Glomerular endothelial cell (primary cell): ENCODE measurements at places on chromosomes 4 and X. TPM values are rescaled to one million over a fixed set of nuclear protein-coding genes. Genes with fewer than 3 reads are reported as not detected.

DNA sequence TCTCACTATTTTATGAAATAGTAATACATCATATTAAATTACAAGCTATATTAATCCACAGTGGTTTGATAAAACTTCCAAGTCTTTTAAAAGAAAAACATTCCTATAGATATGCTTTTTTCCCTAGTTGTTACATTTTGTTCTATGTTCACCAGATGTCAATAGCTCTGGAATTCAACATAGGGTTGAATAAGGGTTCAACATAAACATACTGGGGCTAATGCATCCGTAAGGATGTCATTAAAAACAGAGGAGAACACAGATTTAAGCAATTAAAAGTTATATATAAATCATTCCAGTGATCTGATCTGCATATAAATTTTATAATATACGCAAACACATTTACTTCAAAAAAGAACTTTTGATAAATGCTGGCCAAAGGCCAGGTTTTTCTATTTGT is 32.5 kb downstream of the SULT1B1 start:
- no peak for DNase-seq

DNA sequence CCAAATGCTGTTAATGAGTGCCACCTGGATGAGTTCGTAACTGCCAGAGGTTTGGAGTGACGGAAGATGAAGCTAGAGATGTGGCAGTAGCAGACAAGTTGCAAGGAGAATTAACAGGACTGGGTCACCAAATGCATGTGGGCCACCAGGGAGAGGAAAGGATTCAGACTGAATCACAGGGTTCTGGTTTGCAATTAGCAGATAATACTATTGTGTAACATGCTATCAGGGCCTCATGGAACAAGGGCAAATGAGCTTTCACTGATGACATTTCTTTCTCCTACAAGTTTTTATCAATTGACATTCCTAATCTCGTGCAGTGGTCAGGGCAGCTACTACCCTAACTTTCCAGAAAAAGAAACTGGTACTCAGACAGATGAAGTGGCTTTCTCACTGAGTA is 21.4 kb downstream of the GAB3 start:
- no peak for DNase-seq

SPARCL1 gene
- total RNA-seq = 0.41 TPM in 1 of 2 replicates, not detected in the other

DNA sequence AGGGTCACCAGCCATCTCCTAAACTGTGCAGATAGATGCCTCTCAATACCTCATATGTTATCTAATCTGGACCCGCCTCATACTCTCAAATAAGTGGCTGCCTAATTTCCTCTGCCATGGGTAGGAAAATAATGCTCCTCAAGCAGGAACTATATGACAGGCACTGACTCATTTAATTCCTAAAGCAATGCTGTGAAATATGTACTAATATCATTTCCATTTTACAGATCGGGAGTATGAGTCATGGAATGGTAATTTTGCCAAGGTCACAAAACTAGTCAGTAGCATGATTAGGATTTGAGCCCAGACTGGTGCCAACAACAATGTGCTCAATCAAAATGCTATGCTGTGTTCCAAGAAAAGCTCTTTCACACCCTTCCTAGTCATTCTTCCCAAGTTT is 3.0 kb upstream of the NXT2 start:
- DNase-seq = peak; percentile 36

DNA sequence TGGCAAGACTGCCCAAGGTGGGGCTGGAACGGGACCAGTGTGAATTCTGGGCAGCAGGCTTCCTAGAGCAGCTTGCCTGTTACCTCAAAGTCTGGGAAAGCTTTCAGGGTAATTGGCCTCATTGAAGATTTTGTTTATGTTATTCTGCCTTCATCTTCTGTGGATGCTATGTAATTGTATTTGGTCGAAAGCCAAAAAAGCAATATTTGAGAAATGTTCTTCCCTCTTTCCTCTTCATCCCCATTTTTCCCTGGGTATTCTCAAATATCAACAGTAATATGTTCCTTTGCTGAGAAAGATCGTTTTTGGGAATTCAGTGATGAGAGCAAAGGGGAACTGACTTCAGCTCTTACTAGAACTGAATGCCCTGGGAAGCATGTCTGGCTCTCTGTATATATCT is 12.9 kb downstream of the TMEM131L start:
- DNase-seq = no peak

BMPR1B gene
- 0.24 and 0.88 TPM in 2 replicates for total RNA-seq

- DNase-seq = no peak
These were observed 58.4 kb upstream of the NKX1-1 start for GRCh38 chr4:1464581-1465171.

CXorf38 gene
- total RNA-seq = 12.4 and 19.4 TPM in 2 replicates

- no peak for DNase-seq
These were observed 68.3 kb upstream of the PGM2 start for GRCh38 chr4:37758226-37758625.

C1QTNF7 gene
- not detected in 2 replicates for total RNA-seq

GPR82 gene
- not detected in 2 replicates for total RNA-seq

- DNase-seq = no peak
These were observed 329.1 kb downstream of the GALNTL6 start for GRCh38 chr4:172142281-172142741.

STX18 gene
- total RNA-seq = 24.0 and 26.4 TPM in 2 replicates

DNA sequence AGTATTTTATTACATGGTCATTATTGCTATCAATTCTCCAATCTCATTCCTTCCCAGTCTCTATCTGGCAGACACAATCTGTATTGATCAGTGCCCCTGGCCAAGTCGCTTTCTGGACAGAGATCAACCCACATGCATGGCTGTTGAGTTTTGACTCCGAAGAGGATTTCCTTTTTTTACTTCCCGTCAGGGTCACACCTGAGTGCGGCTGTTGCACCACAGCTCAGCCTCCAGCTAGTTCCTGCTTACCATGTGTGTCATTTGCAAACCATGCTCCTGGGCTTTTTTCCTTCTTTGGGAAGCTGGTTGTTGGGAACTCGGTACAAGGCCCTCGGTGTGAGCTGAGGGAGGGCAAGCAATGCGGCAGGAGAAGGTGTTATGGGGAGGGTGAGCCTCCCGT is 11.7 kb downstream of the MAGED2 start:
- no peak for DNase-seq

- no peak for DNase-seq
These were observed 33.7 kb upstream of the ADH7 start for GRCh38 chr4:99468889-99469288.
